ENCODE measurements at places on chromosomes 6 and 20.

DNA sequence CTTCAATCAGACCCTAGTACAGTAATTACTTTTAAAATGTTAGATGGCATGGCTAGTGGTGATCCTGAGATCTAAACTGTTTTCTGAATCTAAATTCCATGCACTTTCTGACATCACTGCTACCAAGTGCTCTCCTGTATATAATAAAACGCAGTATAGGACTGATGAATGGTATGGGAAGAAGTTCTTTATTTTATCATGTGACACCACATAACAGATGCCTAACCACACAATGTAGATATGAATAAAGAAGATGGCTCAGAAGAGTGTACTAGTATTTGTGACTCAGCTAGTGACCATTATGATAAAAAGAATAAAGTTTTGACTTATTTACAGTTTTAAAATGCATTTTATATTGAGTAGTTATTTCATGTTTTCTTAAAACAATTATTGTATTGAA is 8.5 kb downstream of the NDUFAF4 start:
- no peak for DNase-seq

- peak; percentile 17 for DNase-seq
These were observed 15.6 kb downstream of the LRRN4 start for GRCh38 chr20:6038256-6038655.

GRCh38 chr6:3888153-3888957 is 39.2 kb downstream of the FAM50B start:
- DNase-seq = no peak

DNA sequence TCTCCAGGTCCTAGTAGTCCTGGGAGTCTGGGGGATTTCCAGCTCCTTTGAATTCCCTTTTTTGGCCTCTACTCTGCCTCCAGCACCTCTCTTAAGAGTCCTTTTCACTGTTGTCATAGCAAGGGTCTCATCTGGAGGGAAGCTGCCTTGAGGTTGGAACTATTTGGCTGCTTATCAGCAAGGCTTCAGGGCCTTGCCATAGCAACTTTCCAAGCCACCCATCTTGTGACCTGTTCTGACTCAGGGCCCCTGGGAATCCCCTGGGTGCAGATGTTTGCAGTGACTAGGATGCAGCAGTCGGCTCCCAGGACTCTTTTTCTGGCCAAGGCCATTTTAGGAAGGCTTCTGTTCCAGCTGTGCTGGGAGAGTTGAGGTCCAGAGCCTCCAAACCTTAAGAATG is 12.4 kb downstream of the PKIG start:
- DNase-seq = no peak

DNA sequence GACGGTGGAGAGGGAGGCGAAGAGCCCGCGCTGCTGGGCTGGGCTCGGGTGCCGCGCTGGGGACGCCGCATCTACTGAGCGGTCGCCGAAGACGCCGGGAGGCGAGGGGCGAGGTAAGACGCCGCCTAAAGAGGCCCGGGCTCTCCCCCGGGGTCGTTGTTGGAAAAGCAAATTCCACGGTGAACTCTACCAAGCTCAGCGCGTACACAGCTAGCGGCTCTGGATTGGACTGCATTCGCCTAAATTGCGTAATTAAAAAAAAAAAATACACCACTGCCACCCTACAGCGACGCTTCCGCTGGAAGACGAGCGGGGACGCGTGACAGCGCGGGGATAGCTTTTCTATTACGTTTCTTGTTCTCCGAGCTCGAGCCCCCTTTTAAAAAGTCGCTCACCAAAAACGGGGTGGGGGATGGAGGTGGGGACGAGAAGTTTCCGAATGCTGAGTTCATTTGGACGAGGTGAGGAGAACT is 92.0 kb upstream of the PRDM1 start:
- DNase-seq = no peak

GRCh38 chr6:71287038-71287437 is 1.6 kb upstream of the OGFRL1 start:
- no peak for DNase-seq

- DNase-seq = no peak
These were observed 45.5 kb downstream of the ADNP start for GRCh38 chr20:50885781-50886180.

DNA sequence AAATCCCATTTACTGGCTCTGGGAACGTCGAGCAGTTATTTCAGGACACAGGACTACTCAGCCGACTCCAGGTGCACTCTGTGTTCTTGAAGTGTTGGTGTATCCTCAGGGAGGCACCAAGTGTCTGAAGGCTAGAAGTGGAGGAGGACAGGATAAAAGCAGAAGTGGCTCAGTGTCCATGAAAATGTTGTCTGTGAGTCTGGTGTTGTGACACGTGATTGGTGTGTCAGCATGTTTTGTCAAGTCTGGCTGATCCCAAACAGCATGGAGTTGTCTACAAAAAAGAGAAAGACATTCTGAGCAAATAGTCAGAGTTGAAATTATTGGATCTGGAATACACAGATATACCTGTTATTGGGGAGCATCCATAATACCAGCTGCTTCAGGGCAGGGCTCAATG is 30.3 kb downstream of the SCGN start:
- DNase-seq = no peak

DNA sequence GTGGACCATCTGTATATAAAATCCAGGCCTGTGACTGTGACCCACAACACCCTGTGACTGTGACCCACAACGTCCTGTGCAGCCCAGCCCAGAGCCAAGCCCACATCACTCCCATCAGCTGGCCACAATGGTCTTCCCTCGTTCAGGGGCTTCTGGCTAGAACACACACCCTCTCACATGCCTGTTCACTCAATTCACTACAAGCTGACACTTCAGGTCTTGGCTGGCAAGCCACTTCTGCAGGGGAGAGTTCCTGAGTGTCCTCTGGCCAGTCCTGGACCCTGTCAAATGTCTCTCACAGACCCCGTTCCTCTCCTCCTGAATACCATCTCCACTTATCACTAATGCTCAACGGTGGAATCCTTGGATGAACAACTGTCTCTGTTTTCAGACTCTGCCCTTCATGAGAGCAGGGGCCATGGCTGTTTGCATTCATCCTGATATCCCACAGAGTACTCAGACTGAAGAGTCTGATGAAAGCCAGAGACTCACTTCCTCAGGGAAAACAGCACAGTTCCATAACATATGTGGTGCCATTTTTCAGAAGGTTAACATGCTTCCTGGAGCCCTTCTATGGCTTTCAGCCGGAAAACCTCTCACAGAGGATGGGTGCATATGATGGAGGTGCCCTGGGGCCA is 56.0 kb downstream of the MYH7B start:
- no peak for DNase-seq

DNA sequence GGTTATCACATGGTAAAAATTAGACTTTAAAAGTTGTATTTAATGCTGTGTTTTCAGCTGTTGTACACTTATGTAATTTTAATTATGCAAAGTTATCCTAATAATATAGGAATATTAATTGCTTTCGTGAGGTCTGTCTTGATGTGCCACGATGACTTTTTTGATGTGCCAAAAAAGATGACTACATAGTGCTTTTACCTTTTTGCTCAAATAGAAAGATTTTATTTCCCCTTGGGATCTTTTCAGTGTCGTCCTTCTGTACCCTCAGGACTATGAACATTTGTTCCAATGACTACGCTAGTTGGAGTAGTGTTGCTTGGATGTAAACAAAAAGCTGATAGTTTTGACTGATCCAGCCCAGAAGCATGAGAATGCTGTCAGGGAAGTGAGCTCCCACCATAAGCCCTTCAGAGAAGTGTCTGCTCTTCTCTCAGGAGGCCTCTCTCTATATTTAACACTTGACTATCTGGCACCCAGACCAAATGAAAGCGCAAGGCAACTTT is 1.2 kb upstream of the CD164 start:
- DNase-seq = no peak

- DNase-seq = no peak
These were observed 2.2 kb downstream of the AHCY start for GRCh38 chr20:34300809-34301586.
